ENCODE measurements at places on chromosomes 1 and 21.

DNA sequence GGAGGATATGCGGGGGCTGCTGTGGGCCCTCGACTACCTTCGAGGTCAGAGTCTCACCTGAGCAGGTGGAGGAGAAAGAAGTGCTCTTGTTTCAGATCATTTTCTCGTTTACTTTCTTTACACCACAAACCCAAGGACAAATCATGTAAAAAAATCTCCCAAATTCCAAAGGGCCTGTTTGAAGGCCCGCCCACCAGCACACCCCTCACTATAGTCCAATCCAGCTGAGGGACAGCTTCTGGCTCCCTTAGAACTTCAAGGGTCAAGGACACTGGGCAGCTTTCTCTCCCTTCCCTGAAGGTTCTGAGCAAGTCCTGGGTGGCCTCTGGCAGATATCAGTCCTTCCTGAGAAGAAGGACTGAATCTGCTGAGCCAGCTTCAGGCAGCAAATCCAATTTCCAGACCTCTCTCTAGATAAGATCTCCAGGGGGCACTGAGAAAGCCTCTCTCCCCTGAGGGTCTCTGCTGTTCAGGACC is 5.5 kb downstream of the STK40 start:
- DNase-seq, result no peak

GRCh38 chr1:75861831-75862230 is 65.1 kb downstream of the MSH4 start:
- DNase-seq, result no peak

- DNase-seq, result no peak
These were observed 54.5 kb upstream of the RAP1A start for GRCh38 chr1:111565079-111565478.

DNA sequence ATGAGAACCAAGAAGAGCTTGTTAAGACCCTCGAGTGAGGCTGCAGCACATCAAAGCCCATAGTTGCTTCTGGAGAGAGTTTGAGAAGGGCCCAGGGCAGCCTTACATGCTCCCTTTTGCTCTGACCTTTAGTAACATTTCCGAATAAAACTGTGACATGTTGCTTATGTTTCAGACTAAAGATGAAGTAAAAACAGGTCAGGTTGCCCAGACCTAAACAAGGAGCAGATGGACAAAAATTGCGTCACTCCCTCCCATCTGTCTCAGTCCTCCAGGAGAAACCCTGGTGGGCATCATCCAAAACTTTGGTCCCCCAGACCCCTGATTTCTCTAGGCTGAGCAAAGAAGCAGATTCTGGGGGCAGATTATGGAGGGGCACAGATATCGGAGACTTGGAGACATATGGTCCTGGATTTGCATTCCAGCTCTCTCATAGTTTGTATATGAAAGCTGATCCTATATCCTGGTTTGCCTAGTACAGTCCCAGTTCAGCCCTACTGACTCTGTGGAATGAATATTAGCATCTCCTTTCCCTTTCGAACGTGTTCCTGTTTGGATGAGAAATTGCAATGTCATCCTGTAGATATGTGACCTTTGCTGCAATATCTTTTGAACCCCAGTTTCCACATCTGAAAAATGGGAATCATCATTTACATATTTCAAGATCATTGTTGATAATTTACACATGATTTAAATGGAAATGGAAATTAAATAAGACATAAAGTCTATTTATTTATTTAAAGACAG is 304.9 kb upstream of the USP24 start:
- no peak for DNase-seq

DNA sequence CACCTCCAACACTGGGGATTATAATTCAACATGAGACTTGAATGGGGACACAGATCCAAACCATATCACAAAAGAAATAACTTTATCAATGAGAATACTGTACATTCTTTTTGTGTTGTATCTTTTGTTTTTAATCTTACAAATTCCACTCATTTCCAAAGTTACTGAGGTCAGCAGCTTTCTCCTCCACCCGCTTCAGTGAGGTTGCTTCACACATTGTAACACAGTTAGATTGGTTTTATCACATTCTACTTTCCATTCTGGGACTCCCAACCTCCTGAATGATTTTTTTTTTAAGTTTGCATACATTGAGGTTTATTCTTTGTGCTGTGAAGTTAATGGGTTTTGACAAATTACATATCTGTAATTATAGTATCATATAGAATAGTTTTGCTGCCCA is 43.8 kb downstream of the DDAH1 start:
- no peak for DNase-seq
